ENCODE measurements at places on chromosomes 2 and 18. TPM values are rescaled to one million over a fixed set of nuclear protein-coding genes. Genes with fewer than 3 reads are reported as not detected.

Gene COL3A1
- 1,584 TPM for total RNA-seq

Gene ASIC4
- total RNA-seq: not detected

Gene STAT4
- 4.8 TPM for total RNA-seq

Gene HAUS1
- total RNA-seq: 39.9 TPM

Gene PRKAG3
- total RNA-seq: not detected

Gene PPP4R3B
- total RNA-seq: 38.9 TPM

Gene DYNAP
- total RNA-seq: not detected

Gene EPHA4
- total RNA-seq: 35.3 TPM

Gene CRYBA2
- not detected for total RNA-seq

Gene FTCDNL1
- 1.8 TPM for total RNA-seq
